ENCODE measurements at places on chromosomes 2 and 18. TPM values are rescaled to one million over a fixed set of nuclear protein-coding genes. Genes with fewer than 3 reads are reported as not detected.

COPS9 gene
- total RNA-seq, result 139 TPM

HAAO gene
- total RNA-seq, result 8.2 TPM

DSC3 gene
- 4.1 TPM for total RNA-seq

DNA sequence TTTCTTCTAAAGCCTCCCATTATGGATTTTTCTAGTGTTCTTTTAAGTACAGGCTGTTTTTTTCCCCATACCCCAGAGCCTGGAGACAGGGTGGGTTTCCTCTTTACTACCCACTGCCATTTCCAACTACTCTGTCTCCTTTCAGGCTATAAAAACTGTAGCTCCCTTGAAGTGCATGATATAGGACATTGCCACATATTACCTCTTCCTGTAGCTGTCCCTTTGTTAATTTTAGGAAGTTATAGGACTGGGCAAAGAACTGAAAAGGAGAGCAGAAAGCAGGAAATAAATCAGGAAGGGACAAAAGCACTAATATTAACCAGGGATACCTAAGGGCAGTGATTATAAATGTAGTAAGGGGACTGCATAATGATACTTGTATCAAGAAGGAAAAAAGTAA, 54.1 kb downstream of the VIL1 start:
- H3K4me1 ChIP-seq, result no peaks in the 10 kb centered on the region
- no peak for DNase-seq
- peaks cover 8% of the 10 kb centered on the region for H3K36me3 ChIP-seq
- no peak overlapping the region for H3K27ac ChIP-seq

DNA sequence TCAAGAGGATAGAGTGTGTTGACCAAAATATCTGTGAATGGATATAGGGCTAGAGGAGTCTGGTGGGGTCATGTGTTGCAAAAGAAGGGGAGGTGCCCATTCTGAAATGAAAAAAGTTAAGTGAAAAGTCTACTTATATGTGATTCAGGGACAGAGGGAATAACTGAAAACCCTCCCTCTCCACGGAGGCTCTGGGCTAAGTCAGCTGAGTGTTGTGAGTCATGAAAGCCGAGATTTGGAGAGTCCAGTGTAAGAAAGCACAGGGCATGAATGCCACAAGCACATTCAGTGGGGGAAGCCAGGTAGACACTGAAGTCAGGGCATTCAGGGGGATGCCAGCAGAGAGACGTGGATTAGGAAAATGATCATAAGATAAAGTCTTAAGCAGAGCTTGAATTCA, 871.9 kb downstream of the TSN start:
- no peaks in the 10 kb centered on the region for H3K36me3 ChIP-seq
- H3K4me1 ChIP-seq, result no peaks in the 10 kb centered on the region
- H3K27me3 ChIP-seq, result peaks cover 1% of the 10 kb centered on the region
- H3K4me3 ChIP-seq, result no peak overlapping the region
- no peak overlapping the region for H3K27ac ChIP-seq

GRCh38 chr2:209476367-209477208, 52.7 kb downstream of the MAP2 start:
- DNase-seq, result no peak
- H3K4me1 ChIP-seq, result peaks cover 30% of the 10 kb centered on the region
- no peaks in the 10 kb centered on the region for H3K27me3 ChIP-seq
- H3K27ac ChIP-seq, result no peak overlapping the region
- H3K4me3 ChIP-seq, result no peak overlapping the region

DNA sequence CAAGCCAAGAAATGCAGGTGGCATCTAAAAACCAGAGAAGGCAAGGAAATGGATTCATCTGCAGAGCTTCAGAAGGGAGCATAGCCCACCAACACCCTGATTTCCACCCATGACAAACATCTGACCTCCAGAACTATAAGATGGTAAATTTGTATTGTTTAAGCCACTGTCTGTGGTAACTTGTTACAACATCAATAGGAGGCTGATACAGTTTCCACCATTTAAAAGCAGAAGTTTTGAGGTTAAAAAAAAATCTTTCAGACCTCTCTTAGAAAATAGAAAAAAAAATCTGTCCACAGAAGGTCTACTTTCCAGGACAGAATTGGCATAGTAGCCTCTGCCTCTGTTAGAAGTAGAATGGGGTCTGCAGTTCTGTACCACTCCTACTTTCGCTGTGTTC, 37.2 kb downstream of the SLC40A1 start:
- no peaks in the 10 kb centered on the region for H3K27me3 ChIP-seq
- no peak overlapping the region for H3K4me3 ChIP-seq
- H3K36me3 ChIP-seq, result no peaks in the 10 kb centered on the region
- DNase-seq, result no peak
- H3K27ac ChIP-seq, result no peak overlapping the region
- peaks cover 12% of the 10 kb centered on the region for H3K4me1 ChIP-seq

GRCh38 chr2:188819792-188820191, 154.4 kb upstream of the COL3A1 start:
- no peak overlapping the region for H3K4me3 ChIP-seq
- H3K36me3 ChIP-seq, result no peaks in the 10 kb centered on the region
- H3K27me3 ChIP-seq, result no peaks in the 10 kb centered on the region
- no peak for DNase-seq
